Posterior vena cava (tissue), 2 donors: ENCODE measurements at places on chromosomes 13 and 19. TPM values are rescaled to one million over a fixed set of nuclear protein-coding genes. Genes with fewer than 3 reads are reported as not detected.
A peak's percentile ranks its signal among the peaks of the same experiment; 100 is the strongest.

The SMIM17 gene
- total RNA-seq: 0.74 TPM

The IL17D gene
- 9.2 TPM for total RNA-seq

GRCh38 chr13:59178344-59178743 is 985.4 kb downstream of the DIAPH3 start:
- DNase-seq: no peak

The RFC3 gene
- 5.2 TPM for total RNA-seq

- peak; percentile 83 for DNase-seq
These were observed 43.2 kb downstream of the ZNF571 start for GRCh38 chr19:37551129-37551993.

The ZNF560 gene
- total RNA-seq: not detected

GRCh38 chr13:98853771-98854221 is 101.3 kb upstream of the SLC15A1 start:
- DNase-seq: no peak

DNA sequence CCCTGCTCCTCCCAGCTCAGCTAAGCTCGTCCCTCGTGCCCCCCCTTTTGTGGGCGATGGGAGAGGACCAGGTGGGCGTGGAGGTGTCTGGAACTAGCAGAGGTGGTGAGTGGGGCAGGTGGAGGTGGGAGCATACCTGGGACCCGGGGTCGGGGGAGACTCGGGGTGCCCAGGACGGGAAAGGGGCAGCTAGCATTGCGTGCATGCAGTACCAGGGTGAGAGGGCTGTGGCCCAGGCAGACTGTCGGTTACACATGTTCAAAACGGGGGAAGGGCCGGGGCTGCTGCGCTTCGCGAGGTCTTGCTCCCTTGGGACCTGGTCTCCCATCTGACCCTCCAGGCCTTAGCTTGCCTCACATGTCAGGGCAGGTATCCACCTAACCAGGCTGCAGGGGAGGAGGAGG is 9.1 kb downstream of the TLE5 start:
- no peak for DNase-seq

The CEBPA gene
- 8.0 TPM for total RNA-seq

DNA sequence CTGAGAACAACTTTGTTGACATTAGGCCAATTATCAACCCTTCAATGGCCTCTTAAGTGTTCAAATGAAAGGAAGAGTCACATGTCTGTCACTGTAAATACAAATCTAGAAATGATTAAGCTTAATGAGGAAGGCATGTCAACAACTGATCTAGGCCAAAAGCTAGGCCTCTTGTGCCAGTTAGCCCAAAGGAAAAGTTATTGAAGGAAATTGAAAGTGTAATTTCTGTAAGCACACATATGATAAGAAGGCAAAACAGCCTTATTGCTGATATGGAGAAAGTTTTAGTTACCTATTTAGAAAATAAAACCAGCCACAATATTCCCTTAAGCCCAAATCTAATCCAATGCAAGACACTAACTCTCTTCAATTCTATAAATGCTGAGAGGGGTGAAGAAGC is 604.7 kb downstream of the SLITRK6 start:
- DNase-seq: no peak

- DNase-seq: no peak
These were observed 9.6 kb upstream of the OLFM4 start for GRCh38 chr13:53018690-53019647.

DNA sequence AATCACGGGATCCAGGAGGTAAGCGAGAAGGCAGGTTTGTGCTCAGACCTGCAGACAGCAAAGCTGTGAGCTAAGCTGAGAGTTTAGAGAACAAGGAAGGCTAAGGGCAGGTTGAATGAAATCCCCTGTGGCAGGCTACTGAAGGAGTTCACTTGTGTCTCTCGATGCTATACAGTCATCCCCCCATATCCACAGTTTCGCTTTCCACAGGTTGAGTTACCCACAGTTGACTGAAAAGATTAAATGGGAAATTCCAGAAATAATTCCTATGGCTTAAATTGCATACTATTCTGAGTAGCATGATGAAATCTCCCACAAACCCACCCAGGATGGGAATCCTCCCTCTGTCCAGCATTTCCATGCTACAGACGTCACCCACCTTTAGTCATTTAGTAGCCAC is 49.6 kb downstream of the ABCC4 start:
- DNase-seq: no peak

The SCGB2B2 gene
- total RNA-seq: 0.90 TPM

- no peak for DNase-seq
These were observed 347.6 kb downstream of the OXGR1 start for GRCh38 chr13:96646515-96647211.

GRCh38 chr13:23870356-23871140 is 18.7 kb downstream of the MIPEP start:
- no peak for DNase-seq

The DCT gene
- 0.19 TPM for total RNA-seq

The PEG3 gene
- total RNA-seq: 9.9 TPM

GRCh38 chr19:5829567-5830310 is 9.8 kb downstream of the FUT6 start:
- DNase-seq: no peak

GRCh38 chr13:49608651-49609331 is 19.5 kb upstream of the ARL11 start:
- DNase-seq: no peak

DNA sequence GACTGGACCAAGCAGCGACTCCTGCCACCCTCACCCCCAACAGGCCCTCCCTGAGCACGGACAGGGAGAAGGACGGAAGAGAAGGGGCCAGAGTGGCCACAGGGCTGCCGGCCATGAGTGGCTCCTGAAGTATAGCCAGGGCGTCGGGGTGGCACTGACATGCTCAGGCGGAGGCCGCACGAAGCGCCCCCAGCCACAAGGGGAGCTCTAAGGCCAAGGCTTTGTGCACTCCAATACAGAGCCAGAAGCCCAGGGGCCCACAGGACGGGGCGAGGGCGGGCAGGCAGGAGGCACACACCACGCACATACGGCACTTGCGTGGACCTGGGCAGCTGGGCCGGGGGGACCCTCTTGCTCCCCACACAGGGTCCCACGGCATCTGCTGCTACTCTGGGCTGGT is 52.0 kb downstream of the KLF2 start:
- peak; percentile 80 for DNase-seq

The C19orf85 gene
- total RNA-seq: not detected

The SIGLEC6 gene
- 0.86 TPM for total RNA-seq

DNA sequence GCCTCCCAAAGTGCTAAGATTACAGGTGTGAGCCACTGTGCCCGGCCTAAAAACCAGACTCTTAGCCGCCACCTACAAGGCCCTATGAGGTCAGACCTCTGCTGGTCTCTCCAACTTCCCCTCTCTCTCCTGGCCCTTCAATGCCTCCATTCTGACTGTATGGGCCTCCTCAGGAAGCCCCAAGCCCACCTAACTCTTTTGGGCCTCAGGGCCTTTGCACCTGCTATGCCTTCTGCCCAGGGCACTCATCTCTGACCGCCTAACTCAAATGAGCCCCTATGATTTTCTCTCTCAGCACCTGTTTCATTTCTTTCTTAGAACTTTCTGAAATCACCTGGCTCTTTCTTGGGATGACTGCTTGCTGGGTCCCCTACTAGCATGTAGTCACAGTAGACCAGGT is 6.4 kb downstream of the WIZ start:
- DNase-seq: no peak

GRCh38 chr13:79336966-79337365 is 69.1 kb downstream of the RBM26 start:
- DNase-seq: peak; percentile 52

DNA sequence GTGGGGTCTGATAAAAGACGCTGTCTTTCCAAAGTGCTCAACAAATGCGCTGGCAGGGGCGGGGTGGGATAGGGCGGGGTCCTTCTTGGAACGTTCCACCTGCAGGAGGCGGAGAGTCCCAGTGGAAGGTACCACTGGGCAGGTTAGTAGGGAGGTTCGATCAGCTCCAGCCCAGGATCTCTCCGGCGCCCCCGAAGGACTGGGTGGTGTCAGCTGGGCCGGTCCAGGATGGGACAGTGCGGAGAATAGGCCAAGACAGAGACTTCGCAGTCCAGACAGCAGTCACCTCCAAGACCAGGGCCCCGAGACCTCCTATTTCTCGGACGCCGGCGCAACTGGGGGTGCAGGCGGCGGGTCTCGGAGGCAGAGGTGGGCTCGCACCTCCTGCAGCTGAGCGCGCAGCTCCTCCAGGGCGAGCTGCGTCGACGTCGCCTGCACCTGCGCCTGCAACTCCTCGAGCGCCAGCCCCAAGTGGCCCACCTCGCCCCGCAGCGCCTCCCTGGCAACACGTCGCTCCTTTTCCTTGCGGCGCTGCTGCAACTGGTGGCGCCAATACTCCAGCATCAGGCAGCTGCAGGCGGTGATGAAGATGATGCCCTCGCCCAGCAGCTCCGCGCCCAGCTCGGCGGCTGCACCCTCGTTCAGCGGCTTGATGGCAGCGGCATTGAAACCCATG is 21.6 kb downstream of the VASP start:
- no peak for DNase-seq

DNA sequence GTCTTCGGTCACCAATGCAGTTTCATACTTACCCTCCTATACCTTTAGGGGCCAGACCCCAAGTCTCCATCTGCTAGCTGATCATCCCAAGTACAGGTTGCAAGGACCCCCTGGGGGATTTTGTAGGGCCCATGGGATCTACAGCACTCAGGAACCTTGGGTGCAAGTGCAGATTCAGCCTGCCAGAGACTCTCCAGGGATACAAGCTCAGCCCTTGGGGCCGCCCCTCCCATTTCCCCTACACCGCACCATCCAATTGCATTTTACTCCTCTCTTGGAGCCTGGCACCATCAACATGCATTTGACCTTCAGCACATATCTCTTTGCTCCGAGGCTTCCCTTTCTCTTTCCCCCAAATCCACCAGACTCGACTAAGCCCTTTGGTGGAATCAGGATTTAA is 154.7 kb upstream of the ZNF536 start:
- no peak for DNase-seq

The KCNC3 gene
- 0.90 TPM for total RNA-seq

- DNase-seq: no peak
These were observed 20.4 kb upstream of the ERCC5 start for GRCh38 chr13:102825400-102825799.

DNA sequence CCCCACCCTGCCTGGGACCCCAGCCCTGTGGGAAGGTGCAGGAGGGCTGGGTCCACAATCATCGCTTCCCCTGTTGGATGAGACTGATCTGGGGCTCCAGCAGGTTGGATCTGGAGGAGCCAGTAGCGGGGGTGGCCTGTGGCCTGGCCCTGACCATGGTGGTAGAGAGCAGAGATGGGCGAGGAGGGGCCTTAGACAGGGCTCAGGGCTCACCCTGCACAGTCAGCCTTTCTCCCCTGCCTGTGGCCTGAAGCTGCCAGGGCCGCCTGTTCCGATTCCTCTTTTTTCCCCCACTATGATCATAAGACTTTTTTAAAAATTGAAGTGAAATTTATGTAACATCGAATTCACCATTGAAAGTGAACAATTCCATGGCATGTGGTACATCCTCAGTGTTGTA is 18.2 kb downstream of the SIN3B start:
- DNase-seq: no peak

DNA sequence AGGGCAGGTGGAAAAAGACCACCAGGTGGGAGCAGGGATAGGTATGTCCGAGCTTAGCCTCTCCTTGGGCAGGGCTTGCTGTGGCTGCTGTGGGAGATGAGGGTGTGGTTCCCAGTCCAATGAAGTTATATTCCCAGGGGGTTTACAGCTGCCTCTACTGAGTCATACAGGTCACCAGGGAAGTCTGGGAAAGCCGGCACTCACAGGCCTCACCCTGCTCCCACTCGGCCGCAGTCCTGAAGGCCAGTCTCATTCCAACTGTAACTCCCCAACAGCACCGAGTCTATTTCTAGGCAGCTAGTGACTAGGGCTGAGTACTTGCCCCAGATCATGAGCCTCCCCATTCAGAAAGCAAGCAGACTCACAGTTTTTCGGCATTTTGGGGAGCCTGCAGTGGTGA is 77.1 kb downstream of the FNDC3A start:
- DNase-seq: no peak

GRCh38 chr19:6056801-6057650 is 53.3 kb downstream of the RFX2 start:
- peak; percentile 96 for DNase-seq

DNA sequence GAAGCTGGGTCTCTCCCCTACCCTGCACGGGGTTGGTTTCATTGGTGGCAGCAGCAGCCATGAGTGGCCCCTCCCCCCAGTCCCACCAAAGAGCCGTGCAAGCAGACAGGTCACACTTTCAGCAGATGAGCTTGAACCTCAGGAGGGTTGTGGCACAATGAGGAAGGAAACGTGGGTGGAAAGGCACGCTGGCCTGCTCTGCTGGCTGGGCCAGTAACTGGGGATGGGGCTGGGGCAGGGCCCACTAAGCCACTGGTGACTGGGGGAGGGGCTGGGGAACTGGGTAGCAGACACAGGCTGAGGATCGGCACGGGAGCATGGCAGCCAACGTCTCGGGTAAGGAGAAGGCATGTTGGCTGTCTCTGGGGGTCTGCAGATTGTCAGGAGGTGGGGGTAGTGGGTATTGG is at the start of gene P2RY11:
Gene P2RY11, plus strand, starts transcription at position 289 of the 407 bp plus-strand sequence. Its CDS starts 29 bp downstream, at position 318.
- no peak for DNase-seq

The URAD gene
- total RNA-seq: not detected

The CCDC169 gene
- total RNA-seq: 1.00 TPM

The TBC1D17 gene
- total RNA-seq: 28.7 TPM

DNA sequence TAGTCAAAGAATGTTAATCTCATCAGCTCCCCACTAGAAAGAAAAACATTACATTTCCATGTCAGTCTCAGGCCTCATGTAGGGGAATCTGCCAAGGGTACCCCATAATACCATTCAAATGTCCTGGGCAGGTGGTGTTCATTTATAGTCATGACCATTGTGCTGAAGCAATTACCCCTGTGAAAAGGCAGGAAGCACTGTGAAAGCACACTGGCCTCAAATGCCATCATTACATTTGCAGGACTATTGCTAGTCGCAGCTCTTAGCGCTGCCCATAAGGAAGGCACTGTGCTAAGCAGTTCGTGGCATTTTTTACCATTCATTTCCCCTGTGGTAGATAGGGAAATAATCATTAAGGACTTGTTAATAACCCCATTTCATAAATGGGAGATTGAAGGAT is 109.0 kb downstream of the LHFPL6 start:
- no peak for DNase-seq

DNA sequence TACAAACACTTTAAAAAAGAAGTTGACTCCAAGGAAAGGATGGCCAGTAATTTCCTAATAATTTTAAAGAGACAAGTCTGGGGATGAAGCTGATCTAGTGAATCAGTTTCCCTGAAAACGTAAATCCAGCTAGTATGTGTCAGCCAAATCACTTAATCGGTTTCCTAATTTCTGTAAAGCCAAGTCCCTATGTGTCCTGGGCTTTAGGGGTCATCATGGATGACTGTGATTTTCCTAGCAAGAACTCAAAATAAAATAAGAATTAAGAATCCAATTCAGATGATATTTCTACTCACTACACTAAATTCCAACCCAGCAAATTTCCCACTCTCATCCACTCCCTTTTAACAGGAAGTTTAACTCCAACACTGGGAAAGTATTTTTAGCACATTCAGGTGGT is 35.9 kb downstream of the ELF1 start:
- no peak for DNase-seq

DNA sequence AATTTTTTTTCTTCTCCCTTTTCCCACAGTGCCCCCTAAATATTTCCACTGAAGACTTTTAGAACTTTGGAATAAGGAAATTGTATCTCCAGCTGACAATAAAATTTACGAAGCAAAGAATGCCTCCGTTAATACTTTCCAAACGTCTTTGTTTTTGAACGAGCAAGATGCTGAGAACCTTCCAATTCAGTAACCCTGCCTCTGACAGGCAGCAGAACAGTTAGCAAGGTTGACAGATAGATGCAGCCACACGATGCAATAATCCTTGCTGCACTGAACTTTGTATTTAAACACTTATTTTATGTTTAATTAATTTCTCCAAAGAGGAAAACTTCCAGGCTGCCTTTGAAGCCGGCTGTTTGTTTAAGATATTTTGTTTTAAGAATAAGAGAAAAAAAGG is 71.8 kb upstream of the TSHZ3 start:
- DNase-seq: no peak

- no peak for DNase-seq
These were observed 52.2 kb downstream of the SPATA13 start for GRCh38 chr13:24212674-24213073.
